Stimulated activated CD4-positive, alpha-beta T cell treated with anti-CD3 and anti-CD28 coated beads, Interleukin-1b, Interleukin-23, amount 100 ng/mL, for 48 hours (primary cell): ENCODE measurements at places on chromosomes 3 and 15.
A peak's percentile ranks its signal among the peaks of the same experiment; 100 is the strongest.

DNA sequence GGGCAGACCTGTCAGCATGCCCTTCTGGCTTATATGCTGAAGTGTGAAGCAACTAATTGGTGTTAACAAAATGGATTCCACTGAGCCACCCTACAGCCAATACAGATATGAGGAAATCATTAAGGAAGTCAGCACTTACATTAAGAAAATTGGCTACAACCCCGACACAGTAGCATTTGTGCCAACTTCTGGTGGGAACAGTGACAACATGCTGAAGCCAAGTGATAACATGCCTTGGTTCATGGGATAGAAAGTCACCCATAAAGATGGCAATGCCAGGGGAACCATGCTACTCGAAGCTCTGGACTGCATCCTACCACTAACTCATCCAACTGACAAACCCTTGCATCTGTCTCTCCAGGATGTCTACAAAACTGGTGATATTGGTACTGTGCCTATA is 9.4 kb downstream of the PIK3CB start:
- DNase-seq: no peak

DNA sequence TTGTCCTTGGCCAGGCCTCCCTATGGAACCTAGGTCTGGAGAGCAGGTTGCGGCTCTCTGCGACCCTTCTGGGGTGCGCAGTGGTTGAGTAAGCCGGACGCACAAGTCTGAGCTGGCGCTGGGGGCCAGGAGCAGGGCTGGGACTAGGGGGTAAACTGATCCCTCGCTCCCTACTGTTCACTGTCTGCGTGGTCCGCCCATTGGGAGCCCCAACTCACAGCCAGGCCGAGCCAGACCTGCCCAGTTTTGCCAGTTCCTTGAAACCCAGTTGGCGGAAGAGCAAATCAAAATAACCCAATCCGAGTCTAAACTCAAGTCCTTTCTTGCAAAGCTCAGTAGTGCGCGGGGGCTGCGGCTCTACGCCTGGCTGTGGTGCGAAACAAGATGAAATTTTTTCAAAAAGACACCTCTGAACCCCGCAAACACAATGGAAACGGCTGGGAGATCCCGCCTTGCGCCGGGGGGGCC is 17.5 kb downstream of the RGMA start:
- no peak for DNase-seq

DNA sequence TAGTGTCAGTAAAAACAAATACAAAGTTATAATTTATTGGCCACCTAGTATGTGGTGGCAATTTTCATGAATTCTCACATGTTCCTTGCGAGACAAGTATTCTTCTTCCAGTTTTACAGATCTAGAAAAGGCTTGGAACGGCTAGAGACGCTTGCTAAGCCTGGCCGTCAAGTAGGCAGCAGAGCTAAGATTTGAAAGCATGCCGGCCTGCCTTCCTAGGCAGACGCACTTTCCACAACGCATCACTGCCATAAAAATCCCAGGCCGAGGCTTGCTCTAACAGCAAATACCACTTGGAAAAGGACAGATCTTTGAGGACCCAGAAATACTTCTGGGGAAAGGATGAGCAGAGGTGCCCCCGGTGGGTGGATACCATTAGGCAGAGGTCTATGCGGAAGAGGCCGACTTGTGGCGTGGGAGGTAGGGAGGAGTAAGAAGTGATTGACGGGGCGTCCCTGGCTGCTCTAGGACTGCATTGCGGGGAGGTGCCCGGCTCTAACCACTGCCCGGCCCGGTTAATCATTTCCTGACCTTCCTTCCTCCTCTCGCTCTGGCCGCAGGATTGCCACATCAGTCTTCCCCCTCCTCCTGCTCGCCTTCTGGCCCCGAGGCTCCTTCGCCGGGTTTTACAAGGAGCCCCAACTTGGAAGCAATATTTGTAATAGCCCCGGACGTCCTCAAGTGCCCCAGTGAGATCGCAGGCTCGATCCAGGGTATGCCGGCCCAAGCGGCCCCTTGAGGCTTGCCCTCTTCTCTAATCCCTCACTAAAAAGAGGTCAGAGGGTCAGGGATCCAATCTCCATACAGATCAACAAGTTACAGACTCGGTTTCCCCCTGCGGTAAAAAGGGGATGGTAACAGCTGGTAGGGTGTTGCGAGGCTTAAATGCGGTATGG is 1.3 kb upstream of the USP3 start:
- DNase-seq: peak; percentile 82

DNA sequence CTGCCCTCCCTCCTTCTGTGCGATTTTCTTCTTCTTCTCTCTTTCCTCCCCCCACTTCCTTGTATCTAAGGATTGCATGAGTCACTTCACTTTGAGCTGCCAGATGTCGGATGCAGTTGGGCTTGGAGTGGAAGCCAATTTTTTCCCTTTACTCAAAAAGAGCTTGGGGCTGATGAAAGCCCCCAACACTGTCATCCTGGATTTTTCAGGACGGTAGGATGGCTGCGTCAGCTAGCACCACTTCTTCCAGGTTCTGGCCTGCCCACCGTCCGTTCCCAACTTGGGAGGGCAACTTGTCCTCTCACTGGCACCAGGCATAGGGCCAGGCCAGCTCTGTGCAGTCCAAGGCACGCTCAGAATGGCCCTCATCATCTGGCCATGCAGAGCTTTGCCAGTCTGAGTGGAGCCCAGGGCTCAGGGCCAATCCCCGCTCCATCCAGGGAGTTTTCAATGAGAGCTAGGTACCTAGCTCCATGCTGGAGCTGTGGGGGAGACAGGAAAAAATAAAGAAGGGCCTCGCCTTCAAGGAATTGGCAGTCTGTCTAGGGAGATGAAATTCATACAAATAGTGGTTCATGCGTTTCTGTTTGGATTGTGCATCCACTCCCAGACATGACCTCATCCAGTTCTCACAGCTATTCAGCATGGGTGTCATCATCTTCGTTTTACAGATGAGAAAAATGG is 47.7 kb upstream of the INSYN1 start:
- no peak for DNase-seq

GRCh38 chr3:186525369-186526255 is 18.6 kb downstream of the CRYGS start:
- no peak for DNase-seq

- DNase-seq: no peak
Observed at GRCh38 chr3:134279466-134279865, 28.8 kb upstream of the RYK start.

DNA sequence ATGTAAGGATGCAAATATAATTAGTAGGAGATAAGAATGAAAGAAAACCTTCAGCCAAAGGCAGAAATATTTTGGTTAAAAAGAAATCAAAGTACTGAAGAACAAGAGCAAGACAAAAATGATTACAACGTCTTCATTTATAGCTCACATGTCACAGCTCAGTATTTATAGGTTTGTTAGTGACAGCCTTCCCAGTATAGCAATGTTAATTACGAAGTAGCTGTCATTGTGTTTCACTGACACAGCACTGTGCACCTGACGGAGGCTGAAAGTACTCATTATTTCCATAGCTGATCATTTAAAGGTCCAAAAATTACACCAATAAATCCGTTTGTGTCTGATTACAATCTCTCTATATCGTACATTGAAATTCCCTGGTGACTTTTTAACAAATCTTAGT is 561 bp upstream of the OSTN start:
- no peak for DNase-seq

DNA sequence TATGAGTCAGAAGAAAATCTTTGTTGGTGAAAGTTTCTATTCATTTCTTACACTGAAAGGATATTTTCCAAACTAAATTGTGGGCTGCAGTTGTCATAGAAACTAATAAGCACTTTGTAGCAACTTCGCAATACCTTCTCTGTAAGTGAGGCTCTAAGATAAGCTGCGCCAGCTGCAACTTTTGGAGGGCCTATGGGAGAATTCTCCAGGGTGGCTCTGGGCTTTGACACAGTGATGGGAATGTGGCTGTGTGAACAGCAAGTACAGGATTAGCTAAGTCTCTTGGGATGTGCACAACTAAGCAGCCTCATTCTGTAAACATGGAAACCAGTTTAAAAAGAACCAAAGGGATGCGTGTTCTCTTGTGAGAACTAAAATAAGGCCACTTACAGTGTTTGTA is 124.6 kb upstream of the SGO1 start:
- no peak for DNase-seq

DNA sequence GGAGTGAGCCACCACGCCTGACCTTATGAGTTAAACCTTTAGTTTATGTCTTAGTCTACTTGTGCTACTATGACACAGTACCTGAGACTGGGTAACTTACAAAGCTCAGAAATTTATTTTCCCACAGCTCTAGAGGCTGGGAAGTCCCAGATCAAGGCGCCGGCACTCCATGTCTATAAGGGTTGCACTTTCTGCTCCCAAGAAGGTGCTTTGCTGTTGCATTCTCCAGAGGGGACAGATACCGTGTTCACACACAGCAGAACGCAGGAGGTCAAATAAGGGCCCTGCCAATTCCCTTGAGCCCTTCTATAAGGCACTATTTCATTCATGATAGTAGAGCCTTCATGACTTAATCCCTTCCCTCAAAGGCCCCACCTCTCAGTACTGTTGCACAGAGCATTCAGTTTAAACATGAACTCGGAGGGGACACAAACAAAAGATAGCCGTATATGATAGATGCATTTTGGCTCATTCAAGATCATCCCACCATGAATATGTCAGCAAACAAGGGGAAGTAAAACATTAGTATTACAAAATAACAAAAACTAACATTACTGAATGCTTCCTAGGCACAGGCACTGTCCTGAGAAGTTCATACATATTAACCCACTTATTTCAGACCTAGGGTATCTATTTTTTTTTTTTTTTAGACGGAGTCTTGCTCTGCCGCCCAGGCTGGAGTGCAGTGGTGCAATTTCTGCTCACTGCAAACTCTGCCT is 26.5 kb downstream of the PLA1A start:
- DNase-seq: no peak

GRCh38 chr3:51717947-51718346 is 11.1 kb downstream of the GRM2 start:
- no peak for DNase-seq
